ENCODE measurements at places on chromosomes 4 and X. TPM values are rescaled to one million over a fixed set of nuclear protein-coding genes. Genes with fewer than 3 reads are reported as not detected.

Gene TRAM1L1
- 1.3 TPM for total RNA-seq

Gene IL2RG
- 4.4 TPM for total RNA-seq

Gene MAPK10
- total RNA-seq = 40.0 TPM

GRCh38 chr4:22692736-22693135 lies at the start of gene GBA3:
Gene GBA3, plus strand, starts transcription at chr4:22692937.
- DNase-seq = no peak

Gene CLGN
- not detected for total RNA-seq

GRCh38 chr4:31557437-31557836 lies 837.3 kb downstream of the PCDH7 start:
- DNase-seq = no peak

DNA sequence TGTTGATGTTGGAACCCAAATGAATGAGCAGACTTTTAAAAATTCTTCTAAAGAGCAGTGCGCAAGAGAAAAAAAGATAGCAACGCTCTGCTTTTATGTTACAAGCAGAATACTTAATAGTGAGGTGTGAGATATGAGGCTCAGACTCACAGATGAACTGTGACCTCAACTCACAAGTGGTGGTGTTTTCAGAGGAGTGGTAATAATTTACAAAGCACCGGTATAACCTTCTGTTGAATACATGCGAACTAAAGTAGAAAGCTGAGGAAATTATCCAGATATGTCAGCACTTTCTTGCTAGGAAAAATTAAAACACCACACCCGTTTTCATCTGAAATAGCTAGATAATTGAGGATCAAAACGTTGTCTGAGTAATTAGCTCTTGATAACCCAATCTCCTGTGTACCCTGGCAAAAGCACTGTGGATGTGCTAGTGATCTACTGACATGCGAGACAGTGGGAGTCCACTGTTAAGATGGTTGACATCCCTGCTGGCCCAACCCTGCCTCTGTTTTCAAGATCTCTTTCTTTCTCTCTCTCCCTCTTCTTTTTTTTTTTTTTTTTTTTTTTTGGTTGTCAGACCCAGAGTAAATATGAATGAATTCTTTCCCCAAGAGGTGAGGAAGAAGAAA lies 6.9 kb upstream of the TLL1 start:
- DNase-seq = no peak

- no peak for DNase-seq
Observed at GRCh38 chr4:55609393-55609866, 17.4 kb upstream of the PDCL2 start.

Gene RASGEF1B
- 19.2 TPM for total RNA-seq

Gene SCFD2
- 15.3 TPM for total RNA-seq

DNA sequence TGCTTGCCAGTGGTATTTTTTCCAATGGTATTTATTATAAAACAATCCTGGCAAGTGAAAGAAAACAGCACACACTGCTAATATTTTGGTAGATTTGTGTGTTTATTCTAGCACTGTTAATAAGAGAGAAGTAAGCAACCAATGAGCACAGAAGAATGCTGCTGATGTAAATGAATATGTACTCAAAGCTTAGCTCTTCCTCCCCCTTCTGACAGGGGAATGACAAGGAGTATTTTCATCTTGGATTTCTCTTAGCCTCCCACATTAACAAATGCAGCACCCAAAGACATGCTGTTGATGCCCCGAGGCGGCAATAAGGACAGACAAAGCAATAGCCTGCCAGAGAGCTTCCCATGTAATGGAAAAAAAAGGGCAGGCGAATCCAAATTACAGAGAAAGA lies 18.6 kb downstream of the ARHGAP6 start:
- no peak for DNase-seq

DNA sequence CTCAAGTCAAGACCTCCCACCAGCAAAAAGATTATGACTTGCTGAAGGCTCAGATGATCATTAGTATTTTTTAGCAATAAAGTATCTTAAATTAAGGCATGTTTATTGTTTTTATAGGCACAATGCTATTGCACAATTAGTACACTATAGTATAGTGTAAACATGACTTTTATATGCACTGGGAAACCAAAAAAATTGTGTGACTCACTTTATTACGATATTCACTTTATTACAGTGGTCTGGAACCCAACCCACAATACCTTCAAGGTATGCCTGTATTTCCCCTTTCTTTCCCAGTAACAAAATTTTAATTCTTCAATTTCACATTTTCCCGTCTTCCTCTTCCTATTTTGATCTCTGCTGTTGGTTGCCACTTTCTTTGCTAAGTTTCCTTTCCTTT lies 37.7 kb downstream of the ZCCHC12 start:
- no peak for DNase-seq

GRCh38 chr4:40232610-40233009 lies 35.8 kb downstream of the RHOH start:
- DNase-seq = no peak

- no peak for DNase-seq
Observed at GRCh38 chrX:13285229-13285628, 34.6 kb downstream of the ATXN3L start.

DNA sequence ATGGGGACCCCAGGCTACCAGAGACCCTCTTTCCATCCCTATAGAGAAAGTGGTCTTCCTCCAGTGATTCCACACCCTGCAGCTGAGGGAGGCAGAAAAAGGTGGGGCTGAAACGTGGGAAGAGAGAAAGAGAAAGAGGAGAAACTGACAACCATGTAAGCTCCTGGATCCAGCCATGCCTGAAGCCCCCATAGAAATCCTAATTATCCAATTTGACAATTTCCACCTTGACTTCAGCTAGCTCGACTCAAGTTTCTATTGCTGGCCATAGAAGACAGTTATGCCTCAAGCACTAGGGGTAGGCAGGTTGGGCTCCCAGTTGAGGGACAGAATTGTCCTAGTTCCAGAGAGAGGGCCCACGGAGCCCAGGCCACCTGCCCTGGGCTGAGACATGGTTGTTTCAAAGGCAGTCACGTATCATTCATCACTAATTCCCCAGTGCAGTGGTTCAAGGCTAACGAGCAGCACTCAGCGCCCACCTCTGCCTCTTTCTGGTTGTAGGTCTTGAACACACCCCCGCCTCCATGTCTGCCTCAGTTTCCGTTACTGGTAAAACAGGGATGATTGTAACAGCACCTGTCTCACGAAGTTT lies 39.8 kb upstream of the ASMTL start:
- no peak for DNase-seq

DNA sequence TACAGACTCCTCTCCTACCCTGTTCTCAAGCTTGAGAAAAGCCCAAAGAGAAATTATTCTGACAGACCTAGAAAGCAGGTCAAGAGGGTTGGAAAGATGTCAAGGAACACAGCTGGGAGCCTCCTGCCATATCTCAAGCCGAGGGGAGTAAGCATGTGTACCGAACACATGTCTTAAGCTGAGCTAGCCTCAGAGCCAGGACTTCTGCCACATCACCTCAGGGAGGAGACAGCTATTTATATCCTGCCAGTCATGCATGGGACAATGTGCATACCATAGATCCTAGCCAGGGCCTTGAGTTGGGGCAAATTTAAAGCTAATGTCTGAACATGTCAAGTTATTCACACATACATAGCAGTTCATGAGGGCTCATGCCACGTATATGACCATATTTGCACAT lies 11.8 kb downstream of the TMEM31 start:
- no peak for DNase-seq

- no peak for DNase-seq
Observed at GRCh38 chr4:140344101-140344500, 29.3 kb upstream of the SCOC start.

GRCh38 chrX:65493431-65493830 lies 41.2 kb downstream of the LAS1L start:
- no peak for DNase-seq

GRCh38 chrX:24777660-24778059 lies 83.9 kb downstream of the POLA1 start:
- no peak for DNase-seq

- no peak for DNase-seq
Observed at GRCh38 chr4:74473155-74473811, 28.3 kb downstream of the AREG start.

- DNase-seq = no peak
Observed at GRCh38 chr4:176949029-176949428, 156.3 kb upstream of the VEGFC start.

GRCh38 chr4:101229116-101229515 lies 118.2 kb downstream of the PPP3CA start:
- no peak for DNase-seq

DNA sequence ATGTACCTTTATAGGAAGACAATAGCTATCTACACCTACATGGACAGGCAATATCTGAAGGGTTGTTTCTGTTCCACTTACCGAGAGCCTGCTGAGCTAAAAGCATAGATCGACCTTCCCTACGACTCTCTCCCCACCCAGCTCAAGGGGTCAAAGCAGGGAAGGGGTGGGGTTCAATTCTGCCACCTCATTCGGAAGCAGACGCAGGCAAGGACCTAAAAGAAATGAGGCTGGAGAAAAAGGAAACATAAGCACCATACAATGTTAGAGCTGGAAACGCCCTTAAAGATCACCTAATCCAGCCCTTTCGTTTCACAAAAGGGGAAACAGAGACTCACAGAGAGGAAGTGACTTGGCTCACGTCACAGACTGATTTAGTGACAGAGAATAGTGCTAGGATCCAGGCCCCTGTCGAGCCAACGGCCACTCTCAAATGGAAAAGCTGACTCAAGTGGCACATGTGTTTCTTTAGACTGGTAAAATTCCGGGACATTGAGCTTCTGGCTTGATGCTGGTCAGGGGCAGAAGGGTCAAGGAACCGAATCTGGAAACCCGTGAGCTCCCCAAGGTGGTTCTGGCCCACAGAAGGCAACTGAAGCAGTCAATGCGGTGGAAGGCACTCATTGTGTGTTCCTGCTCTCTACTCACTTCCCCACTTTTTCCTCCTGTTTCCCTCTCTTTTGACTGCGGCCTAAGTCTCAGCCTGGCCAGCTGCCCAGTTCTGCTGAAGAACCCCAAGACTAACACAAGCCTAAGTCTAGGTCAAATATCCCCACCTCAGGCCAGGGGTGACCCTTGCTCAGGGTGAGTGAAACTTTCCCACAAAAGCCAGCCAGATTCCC lies 7.5 kb downstream of the SEPTIN6 start:
- peak; percentile 59 for DNase-seq

GRCh38 chr4:53863736-53864365 lies 200.6 kb downstream of the CHIC2 start:
- DNase-seq = no peak

DNA sequence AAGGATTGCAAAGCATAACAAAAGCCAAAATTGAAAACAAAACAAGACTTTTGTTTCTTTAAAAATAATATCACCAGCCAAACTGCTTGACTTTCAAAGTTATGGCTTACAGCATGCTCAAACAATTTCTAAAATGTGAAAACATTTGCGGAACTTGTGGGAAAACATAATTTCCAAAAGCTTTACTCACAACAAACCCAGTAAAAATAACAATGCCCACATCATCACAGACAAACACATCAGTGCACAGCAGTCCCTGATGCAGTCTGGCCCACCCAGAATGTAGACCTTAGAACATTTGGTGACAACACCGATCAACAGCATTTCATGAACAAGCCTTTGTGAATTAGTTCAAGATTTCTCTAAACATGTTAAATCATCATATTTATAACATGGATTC lies 98.9 kb downstream of the ARHGAP6 start:
- no peak for DNase-seq

- DNase-seq = no peak
Observed at GRCh38 chr4:118941149-118941548, 52.5 kb downstream of the SYNPO2 start.

Gene MID2
- 23.3 TPM for total RNA-seq

GRCh38 chr4:168972596-168972995 lies 37.5 kb downstream of the CBR4 start:
- DNase-seq = no peak

- DNase-seq = no peak
Observed at GRCh38 chr4:94251094-94251493, 43.4 kb downstream of the SMARCAD1 start.

Gene TBX22
- not detected for total RNA-seq

GRCh38 chr4:22363036-22363435 lies 152.8 kb downstream of the ADGRA3 start:
- DNase-seq = no peak

- DNase-seq = no peak
Observed at GRCh38 chrX:120781403-120781802, 94.3 kb downstream of the CT47B1 start.

- peak; percentile 86 for DNase-seq
Observed at GRCh38 chrX:50204364-50204899, at the start of gene CCNB3. Gene CCNB3, plus strand, starts transcription at chrX:50204765. Its CDS starts 80,399 bp downstream, at chrX:50285164.

Gene USP38
- total RNA-seq = 18.4 TPM

DNA sequence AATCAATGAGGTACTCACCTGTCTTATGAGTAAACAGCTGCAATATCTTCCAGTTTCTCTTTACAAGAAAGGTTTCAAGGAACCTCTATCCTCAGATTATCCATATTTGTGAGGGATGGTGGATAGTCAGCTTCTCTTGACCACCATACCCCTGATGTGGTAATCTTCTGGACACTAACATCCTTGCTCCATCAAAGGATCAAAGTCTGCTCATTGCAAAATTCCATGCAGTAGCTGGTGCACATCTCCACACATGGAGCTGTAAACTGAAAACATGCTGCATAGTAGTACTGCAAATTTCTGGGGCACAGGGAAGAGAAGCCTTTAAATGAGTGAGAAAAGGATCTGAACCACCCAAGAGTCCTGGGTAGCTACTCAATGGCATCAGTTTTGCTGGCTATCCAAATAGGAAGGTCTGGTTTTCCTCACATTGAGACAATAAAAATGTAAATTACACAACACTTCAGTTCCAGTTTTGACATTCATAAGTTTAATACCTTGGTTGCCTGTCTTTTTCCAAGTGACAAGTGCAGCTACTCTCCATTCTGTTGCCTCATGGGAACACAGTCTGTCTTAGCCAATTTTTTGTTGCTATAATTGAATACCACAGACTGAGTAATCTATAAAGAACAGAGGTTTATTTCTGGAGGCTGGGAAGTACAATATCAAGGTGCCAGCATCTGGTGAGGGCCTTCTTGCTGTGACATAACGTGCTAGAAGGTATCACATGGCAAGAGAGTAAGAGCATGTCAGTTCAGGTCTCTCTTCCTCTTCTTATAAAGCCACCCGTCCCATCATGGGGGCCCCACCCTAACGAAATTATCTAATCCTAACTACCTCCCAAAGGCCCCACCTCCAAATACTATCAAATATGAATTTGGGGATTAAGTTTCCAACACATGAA lies 34.4 kb upstream of the ARHGEF6 start:
- no peak for DNase-seq

Gene ZNF630
- 7.7 TPM for total RNA-seq

DNA sequence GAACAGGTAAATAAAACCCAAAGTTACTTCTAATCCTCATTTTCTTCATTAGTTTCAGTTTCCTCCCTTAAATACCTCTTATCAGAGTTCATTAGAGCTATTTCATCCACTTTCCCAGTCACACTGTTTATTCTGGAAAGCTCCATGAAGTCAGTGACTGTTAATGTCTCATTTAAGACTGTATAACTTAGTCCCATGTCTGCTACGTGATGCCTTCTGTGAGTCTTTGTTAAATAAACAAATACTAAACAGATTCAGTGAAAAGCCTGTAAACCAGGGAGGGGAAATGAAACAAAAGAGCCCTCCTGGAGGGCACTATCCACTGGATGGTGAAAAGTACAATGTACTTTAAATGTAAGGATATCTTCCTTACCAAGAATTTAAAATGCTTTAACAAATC lies 24.7 kb downstream of the ACE2 start:
- no peak for DNase-seq

Gene CT45A1
- not detected for total RNA-seq

- no peak for DNase-seq
Observed at GRCh38 chr4:80989921-80990544, 40.5 kb upstream of the BMP3 start.

GRCh38 chrX:69762340-69762739 lies 146.4 kb downstream of the EDA start:
- DNase-seq = no peak

GRCh38 chrX:152907084-152907651 lies 9.3 kb downstream of the ZNF185 start:
- peak; percentile 29 for DNase-seq

Gene GPAT3
- total RNA-seq = 5.1 TPM

All from aorta (tissue), 5 donors.